Dermis blood vessel endothelial cell (primary cell): ENCODE measurements at places on chromosomes 16 and 17. TPM values are rescaled to one million over a fixed set of nuclear protein-coding genes. Genes with fewer than 3 reads are reported as not detected.

ELMO3 gene
- 0.74 and 1.9 TPM in 2 replicates for total RNA-seq

- DNase-seq, result no peak
Measured at GRCh38 chr17:8443756-8444155, 8.1 kb downstream of the NDEL1 start.

- DNase-seq, result peak; percentile 29
Measured at GRCh38 chr17:62653002-62653825, 25.7 kb downstream of the MRC2 start.

GRCh38 chr16:53915452-53916160 is 211.7 kb downstream of the FTO start:
- DNase-seq, result no peak

DNA sequence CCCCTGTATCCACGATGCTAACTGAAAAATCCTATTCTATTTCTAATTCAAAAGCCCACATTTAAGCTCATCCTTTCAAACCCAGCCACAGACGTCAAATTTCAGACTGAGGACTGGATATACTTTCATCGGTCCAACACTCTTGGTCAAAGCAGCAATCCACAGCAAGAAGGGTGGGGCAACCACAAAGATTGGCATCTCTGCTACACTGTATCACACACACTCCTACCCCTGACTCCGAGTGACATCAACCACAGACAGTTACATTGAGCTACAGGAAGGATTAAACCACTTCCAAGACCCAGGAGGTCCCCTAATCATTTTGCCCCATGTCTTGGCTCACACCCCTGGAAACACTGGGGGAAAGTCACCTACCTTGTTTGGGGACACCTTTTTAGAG is 61.3 kb downstream of the GRIN2A start:
- no peak for DNase-seq
